ENCODE measurements at places on chromosomes 12 and 14.
A peak's percentile ranks its signal among the peaks of the same experiment; 100 is the strongest.

GRCh38 chr12:3556716-3557115 lies 65.7 kb downstream of the PRMT8 start:
- no peak for DNase-seq

- no peak for DNase-seq
Measured at GRCh38 chr14:102853648-102854047, 68.8 kb upstream of the AMN start.

GRCh38 chr14:58730792-58731464 lies 93.2 kb downstream of the DACT1 start:
- DNase-seq: no peak

- DNase-seq: no peak
Measured at GRCh38 chr12:9773216-9773877, 12.6 kb upstream of the CD69 start.

DNA sequence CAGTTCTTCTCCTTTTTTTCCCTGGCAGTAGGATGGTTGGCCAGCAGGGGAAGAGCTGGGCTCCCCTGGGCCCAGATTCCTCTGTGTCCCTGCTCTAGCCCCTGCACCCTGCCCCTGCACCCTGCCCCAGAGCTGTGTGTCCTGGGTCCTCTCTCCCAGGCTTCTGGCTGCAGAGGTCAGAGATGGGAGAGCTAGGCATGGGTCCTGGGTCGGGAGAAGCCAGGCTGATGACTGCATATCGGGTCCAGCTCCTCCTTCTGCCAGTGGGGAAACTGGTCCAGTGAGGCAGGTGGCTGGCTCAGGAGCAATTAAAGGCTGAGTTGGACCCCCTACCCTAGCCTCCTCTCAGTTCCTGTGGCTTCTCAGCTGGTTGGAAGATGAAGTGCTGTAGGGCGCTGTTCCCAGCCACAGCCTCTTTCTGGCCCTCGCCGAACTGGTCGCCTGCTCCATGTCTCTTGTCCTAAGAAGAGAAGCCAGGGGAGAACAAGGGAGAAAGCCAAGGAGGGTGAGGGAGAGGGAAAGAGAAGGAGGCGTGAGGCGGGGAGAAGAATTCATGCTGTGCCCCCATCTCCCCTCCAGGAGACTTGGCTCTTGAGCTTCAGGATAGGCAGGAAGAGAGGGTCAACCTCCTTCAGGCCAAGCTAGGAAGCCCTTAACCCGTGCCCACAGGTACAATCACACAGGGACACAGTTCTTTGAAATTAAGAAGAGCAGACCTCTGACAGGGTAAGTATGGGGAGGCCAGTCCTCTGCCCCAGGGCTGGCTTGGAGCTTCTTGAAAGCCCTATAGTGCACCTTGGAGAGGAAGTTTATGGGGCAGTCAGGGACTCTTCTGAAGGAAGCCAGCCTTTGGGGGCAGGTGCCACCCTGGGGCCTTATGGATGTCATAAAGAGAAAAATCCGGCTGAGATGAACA lies 9.5 kb downstream of the VASH1 start:
- no peak for DNase-seq

- DNase-seq: peak; percentile 47
Measured at GRCh38 chr12:2876431-2877046, 435 bp downstream of the FOXM1 start.

GRCh38 chr14:94562941-94563883 lies 2.0 kb downstream of the SERPINA4 start:
- no peak for DNase-seq

DNA sequence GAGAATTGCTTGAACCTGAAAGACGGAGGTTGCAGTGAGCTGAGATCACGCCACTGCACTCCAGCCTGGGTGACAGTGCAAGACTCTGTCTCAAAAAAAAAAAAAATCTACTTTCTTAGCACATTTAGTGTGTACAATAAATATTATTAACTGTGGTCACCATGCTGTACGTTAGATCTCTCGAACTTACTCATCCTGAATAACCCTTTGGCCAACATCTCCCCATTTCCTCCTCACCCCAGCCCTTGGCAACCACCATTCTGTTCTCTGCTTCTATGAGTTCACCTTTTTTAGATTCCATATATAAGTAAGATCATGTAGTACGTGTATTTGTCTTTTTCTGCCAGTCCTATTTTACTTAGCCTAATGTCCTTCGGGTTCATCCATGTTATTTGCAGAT lies 13.4 kb downstream of the FUT8 start:
- DNase-seq: no peak

DNA sequence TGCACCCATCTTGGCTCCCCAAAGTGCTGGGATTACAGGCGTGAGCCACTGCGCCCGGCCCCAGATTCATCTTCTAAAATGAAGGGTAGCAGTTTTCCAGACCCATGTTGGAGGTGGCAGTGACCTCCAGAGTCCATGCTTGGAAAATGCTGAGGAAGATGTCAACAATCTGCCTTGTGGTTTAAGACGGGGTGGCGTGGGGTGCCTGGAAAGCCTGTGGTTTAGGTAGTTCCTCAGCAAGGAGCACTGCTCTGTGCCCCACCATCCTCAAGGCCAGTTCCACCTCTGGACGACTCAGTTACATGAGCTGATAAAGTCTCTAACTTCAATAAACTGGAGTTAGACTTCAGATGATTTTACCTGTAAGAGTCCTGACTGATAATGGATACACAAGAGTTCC lies 48.6 kb downstream of the DRAM1 start:
- DNase-seq: peak; percentile 50

DNA sequence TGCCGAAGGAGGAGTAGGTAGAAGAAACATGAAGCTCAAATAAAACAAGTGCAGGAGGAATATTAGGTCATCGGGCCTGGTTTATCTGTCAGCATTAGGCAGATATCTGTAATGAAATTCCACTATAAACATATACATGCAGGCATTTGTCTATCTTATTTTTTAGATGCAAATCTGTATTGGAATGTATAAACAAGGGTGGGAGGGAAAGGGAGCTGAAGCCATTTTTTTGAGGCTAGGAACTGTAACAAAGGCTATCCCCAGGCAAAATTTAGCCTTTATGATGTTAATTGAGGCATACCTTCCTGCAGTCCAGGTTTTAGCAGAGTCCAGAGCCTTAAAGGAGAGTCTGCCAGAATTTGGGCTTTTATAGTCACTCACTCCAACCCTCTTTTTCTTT lies 72.5 kb downstream of the PHLDA1 start:
- DNase-seq: no peak

DNA sequence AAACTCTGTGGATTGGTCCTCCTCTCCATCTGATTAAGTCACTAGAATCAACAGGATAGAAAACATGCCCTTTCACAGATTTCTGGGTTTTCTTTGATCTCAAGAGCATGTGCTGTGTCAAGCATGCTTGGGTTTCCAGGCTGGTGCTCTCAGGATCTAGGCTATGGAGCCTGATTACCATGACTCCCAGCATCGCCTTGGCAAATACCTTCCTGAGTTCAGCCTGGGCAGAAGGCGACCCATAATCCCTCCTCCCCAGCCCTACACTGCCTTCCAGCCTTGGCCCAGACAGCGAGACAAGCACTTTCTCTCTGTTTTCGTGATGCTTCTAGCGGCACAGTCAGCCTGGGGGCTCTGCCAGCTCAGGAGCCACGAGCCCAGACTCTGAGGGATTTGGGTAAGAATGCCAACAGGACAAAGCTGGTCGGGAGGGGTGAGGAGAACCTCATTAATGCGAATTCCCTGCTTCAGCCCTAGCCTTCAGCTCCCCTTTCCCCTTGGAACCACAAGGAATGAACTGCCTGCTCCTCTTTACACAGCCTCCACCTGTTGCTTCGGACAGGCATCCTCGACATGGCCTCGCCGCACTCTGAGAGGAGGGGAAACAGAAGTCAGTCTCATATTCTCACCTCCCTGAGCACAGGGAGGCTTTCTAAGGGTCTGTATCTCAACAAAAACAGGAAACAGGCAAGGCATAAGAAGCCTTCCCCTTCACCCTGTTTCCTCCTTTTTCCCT lies 227.1 kb downstream of the MSRB3 start:
- no peak for DNase-seq

DNA sequence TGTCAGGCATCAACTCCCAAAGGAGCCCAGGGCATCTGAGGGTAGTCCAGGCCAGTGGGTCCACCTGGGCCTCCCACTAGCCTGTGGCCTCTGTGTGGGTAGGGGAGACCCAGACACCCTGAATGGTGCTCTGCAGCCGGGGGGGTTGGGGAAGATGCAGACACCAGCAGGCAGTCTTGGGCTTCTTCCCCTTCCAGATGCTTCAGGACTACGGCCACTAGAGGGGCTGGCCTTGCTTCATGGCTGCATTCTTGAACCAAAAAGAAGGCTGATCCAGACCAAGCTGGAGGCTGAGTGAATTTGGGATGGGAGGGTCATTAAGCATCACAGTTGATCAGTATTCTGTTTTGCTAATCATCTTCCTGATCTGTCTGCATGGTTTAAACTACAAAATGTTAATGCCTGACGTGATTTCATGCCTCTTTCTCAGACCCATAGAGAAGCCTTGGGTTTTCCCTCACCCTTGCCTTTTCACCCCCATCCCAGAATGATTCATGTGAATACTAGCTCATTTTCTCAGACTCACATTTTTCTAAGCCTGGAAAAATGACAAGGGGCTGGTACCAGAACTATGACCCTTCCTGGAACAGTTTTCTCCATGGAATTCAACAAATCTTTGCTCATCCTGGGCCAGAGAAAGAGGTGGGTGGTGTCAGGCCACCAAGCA lies 134.2 kb downstream of the NTF3 start:
- DNase-seq: no peak

DNA sequence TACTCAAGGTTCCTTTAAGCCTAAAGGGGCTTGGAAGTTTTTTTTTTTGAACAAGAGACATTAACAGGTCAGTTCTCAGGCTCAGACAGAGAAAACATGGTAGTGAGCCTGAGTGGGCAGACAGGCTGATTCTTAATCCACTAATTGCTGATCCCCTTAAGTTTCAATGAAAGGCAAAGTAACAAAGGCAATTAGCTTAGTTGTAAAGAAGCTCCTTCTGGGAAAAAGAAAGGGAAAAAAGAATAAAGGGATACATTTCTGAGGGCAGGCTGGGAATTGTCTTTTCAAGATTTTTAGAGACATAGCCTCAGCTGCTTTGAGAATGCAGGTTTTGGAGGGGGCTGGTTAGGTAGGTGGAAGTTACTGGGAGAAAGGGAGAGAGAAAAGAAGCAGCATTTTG lies 133.8 kb downstream of the CFAP54 start:
- no peak for DNase-seq

DNA sequence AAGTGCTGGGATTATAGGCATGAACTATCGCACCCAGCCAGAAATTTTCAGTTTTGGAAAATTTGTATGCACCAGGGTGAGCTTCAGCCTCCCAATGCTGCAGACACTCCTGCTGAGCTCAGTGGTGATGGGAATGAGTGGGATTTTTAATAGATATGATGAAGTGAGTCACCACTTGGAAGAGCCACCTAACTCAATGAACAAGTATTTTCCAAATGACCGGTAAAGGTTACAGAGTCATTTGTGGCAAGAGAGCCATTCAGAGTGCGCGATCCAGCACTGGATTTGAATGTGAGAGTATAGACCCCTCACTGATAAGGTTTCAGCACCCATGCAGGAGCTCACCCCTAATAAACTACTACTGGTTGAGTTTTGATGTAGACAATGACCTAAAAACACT lies 100.7 kb downstream of the PPP2R5C start:
- DNase-seq: no peak

DNA sequence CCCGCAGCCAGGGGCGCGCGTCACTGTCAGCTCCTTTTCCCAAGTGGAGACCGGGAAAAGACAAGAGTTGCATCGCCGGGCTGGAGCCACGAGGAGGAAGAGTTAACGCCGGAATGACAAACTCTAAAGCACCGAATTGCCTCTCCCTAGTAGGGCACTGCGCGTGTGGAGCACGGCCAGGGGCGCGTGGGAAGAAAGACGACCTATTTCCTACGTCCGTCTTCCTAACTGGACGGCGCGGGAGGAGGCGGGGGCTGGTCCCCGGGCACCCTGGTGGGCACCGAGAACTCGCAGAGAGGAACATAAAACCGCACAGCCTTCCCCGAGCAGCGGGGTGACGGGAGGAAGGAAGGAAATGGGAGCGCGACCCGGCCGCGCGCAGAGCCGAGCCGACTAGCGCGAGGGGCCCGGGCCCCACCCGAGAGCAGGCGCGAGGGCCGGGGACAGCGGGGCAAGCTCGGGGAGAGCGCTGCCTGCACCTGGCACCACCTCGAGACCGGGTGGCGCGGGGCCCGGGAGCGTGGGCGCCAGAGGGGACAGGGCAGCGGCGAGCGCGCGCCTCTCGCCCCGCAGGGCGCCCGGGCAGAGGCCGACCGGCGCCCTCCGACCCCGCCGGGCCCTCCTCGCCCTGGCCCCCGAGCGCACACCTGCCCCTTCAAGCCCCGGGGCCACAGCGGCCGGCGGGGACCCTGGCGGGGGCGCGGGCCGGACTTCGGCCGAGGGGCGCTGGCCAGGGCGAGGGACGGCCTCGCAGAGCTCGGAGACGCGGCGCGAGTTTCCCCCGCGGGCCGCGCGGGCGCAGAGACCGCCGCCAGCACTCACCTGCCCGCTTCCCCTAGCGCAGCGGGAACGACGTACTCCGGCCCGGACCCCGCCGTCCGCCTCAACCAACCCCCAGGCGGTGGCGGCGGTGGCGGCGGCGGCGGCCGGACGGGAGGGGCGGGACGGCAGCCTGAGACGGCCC lies at the start of gene SETD3:
Gene SETD3, minus strand, starts transcription at position 954 of the 964 bp plus-strand sequence. CDS start 15,054 bp downstream, outside the sequence.
- peak; percentile 80 for DNase-seq

- DNase-seq: no peak
Measured at GRCh38 chr12:21786041-21786531, 11.6 kb upstream of the KCNJ8 start.

DNA sequence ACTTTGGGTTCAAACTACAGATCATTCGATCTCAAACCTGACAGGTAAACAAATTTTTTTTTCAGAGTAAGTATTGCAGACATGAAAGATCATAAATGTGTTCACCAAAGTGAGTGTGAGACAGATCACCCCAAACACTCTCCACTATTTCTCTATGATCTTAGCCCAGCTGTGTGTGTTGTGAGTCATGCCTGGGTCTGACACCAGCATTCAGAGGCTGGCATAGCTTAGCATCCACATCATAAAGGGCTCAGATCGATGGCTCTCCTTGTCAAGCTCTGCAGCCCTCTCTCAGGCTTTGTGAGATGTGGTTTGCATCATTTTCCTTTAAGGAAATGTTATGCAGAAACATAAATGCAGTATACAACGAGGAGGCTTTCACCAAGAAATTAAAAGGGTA lies 164.9 kb downstream of the ETV6 start:
- no peak for DNase-seq

DNA sequence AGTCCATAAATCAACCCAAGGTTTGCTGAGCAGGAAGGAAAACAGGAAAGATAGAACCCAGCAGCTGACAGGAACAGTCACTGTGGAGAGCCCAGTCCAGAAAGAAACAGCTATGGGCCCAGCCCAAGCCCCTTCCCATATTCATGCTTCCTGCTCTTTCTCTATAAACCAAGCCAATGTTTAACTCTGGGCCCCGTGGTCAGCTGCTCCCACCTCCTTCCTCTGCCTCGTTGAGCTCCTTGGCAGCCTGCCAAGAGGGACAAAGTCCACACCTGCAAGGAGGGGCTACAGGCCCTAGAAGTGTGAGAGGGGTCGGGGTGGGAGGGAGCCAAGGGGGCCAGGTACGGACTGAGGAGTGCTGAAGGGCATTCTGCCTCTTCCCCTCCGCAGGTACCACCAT lies 10.0 kb downstream of the SLC6A13 start:
- no peak for DNase-seq

GRCh38 chr14:99718811-99719192 lies 34.7 kb downstream of the CYP46A1 start:
- DNase-seq: no peak

GRCh38 chr14:25837551-25837965 lies 760.3 kb downstream of the NOVA1 start:
- no peak for DNase-seq

Data from Right ventricle myocardium superior (tissue), 1 donor.